T-cell (primary cell): ENCODE measurements at places on chromosomes 16 and 17.

- H3K36me3 ChIP-seq: no peaks in the 10 kb centered on the region
- H3K4me1 ChIP-seq: peaks cover 17% of the 10 kb centered on the region
- peak; percentile 22 for DNase-seq
- H3K4me3 ChIP-seq: no peak overlapping the region
- H3K27me3 ChIP-seq: no peaks in the 10 kb centered on the region
These were observed 73.6 kb downstream of the WIPI1 start for GRCh38 chr17:68383443-68384321.

DNA sequence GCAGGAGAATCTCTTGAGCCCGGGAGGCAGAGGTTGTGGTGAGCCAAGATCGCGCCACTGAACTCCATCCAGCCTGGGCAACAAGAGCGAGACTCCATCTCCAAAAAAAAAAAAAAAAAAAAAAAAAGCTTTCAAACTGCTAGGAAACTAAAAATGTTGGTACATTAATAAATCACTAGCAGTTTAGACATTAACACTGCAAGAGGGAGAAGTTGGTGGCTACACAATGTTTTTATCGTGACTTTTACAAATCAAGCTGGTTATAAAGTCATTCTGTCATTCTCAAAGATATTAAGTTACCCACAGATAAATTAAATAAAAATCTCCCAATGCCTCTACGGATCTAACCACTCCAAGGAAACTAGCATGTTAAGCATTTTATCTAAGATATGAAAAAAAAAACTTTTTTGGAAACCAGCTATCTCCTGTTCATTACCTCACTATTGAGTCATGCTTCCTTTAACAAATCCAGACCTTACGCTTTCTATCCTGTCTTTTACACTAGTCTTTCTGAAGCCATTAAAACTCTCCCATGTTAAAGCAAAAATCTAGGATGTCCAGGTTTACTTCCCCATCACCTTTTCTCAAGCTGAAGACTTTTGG, 85.9 kb upstream of the SMURF2 start:
- H3K27ac ChIP-seq: no peak overlapping the region
- no peak overlapping the region for H3K4me3 ChIP-seq
- peaks cover 16% of the 10 kb centered on the region for H3K36me3 ChIP-seq
- no peaks in the 10 kb centered on the region for H3K27me3 ChIP-seq

- no peak for DNase-seq
- H3K27me3 ChIP-seq: peaks cover 24% of the 10 kb centered on the region
- no peaks in the 10 kb centered on the region for H3K36me3 ChIP-seq
- no peak overlapping the region for H3K4me3 ChIP-seq
- H3K4me1 ChIP-seq: no peaks in the 10 kb centered on the region
These were observed 21.2 kb upstream of the MSI2 start for GRCh38 chr17:57235124-57235523.

DNA sequence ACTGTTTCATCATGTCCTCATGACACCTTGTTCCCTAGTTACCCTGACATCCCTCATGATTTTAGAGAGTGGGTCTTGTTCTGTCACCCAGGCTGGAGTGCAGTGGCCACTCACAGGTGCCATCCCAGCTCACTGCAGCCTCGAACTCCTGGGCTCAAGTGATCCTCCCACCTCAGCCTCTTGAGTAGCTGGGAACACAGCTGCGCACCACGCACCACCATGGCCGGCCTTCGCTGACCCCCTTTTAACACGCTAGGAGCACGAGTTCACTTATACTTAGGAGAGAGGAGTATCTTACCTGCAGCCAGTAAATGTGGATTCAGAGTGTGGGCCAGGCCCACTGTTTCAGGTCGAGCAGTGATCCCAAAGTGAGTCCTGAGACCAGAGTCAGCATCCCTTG, 21.4 kb downstream of the NT5M start:
- peaks cover 2% of the 10 kb centered on the region for H3K36me3 ChIP-seq
- H3K27ac ChIP-seq: no peak overlapping the region
- DNase-seq: no peak
- no peaks in the 10 kb centered on the region for H3K4me1 ChIP-seq
- no peak overlapping the region for H3K4me3 ChIP-seq

GRCh38 chr17:43312011-43312410, 78.2 kb upstream of the RNU2-1 start:
- H3K4me1 ChIP-seq: no peaks in the 10 kb centered on the region
- H3K27me3 ChIP-seq: no peaks in the 10 kb centered on the region
- H3K27ac ChIP-seq: no peak overlapping the region
- no peak for DNase-seq

GRCh38 chr16:68445458-68445857, 2.9 kb downstream of the SMPD3 start:
- H3K4me3 ChIP-seq: no peak overlapping the region
- H3K4me1 ChIP-seq: peaks cover 9% of the 10 kb centered on the region
- DNase-seq: peak; percentile 40
- H3K36me3 ChIP-seq: no peaks in the 10 kb centered on the region
- H3K27me3 ChIP-seq: peaks cover 46% of the 10 kb centered on the region

DNA sequence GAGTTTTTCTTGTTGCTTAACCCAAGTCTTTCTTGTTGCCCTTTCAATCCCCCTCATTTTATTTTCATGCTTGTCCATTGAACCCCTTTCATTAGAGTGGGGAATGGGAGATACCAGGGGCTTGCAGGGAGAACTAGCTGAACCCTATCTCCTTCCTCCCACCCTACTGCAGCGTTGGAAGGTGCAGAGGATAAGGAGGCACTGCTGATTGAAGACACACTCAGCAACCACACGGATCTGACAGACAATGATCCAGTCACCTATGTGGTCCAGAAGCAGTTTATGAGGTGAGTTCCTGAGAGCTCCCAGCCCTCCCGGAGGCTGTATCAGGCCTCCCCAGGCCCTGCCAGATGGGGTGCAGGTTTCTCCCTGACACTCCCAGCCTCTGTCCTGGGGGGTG, 32.5 kb downstream of the ANKRD40 start:
- no peaks in the 10 kb centered on the region for H3K4me1 ChIP-seq
- no peaks in the 10 kb centered on the region for H3K27me3 ChIP-seq
- no peak overlapping the region for H3K4me3 ChIP-seq
- H3K27ac ChIP-seq: no peak overlapping the region
- no peak for DNase-seq

DNA sequence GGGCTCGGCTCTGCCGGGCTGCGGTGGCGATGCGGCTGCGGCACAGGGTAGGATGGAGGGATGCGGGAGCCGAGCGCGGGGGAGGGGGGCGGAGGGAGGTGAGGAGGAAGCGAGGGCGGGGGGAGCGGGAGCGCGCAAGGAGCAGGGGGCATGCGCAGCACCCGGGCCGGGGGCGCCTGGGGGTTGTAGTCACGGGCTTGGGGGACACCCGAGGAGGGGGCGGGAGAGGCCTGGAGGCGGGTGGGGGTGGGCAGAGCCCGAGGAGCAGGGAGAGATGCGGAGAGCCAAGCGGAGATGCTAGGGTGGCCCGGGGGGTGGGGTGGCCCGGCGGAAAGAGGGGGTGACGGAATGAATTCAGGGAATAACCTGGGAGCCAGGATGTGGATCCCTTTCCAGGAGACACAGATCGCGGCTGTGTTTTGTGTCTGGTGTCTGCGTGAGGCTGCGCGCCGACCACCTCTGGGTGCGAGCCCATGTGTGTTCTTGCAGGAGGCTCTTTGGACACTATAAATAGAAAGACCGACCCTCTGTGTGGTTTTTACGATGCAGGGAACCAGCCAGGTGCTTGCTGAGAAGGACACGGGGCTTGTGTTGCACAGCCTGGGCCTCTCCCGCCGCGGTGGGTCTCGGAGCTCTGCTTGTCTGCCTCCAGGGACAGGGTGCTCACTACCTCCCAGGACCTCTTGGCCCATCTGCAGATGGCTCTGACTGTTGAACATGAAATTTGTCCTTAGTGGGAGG, at the start of gene STX1B:
Gene STX1B, minus strand, starts transcription at position 54 of the 741 bp plus-strand sequence. CDS start 242 bp downstream, outside the sequence.
- DNase-seq: peak; percentile 72
- H3K27me3 ChIP-seq: peaks cover 49% of the 10 kb centered on the region
- no peaks in the 10 kb centered on the region for H3K36me3 ChIP-seq
- peak within 1 kb of the TSS; percentile 43 for H3K4me3 ChIP-seq
- no peak within 1 kb of the TSS for H3K27ac ChIP-seq
- peaks cover 4% of the 10 kb centered on the region for H3K4me1 ChIP-seq

GRCh38 chr16:17251496-17251895, 219.3 kb downstream of the XYLT1 start:
- DNase-seq: no peak
- H3K4me1 ChIP-seq: peaks cover 3% of the 10 kb centered on the region
- H3K27me3 ChIP-seq: no peaks in the 10 kb centered on the region
- H3K4me3 ChIP-seq: no peak overlapping the region

GRCh38 chr17:37698132-37698910, 46.5 kb downstream of the HNF1B start:
- H3K4me3 ChIP-seq: no peak overlapping the region
- no peak overlapping the region for H3K27ac ChIP-seq
- peaks cover 26% of the 10 kb centered on the region for H3K27me3 ChIP-seq
- peaks cover 4% of the 10 kb centered on the region for H3K4me1 ChIP-seq
- no peaks in the 10 kb centered on the region for H3K36me3 ChIP-seq

DNA sequence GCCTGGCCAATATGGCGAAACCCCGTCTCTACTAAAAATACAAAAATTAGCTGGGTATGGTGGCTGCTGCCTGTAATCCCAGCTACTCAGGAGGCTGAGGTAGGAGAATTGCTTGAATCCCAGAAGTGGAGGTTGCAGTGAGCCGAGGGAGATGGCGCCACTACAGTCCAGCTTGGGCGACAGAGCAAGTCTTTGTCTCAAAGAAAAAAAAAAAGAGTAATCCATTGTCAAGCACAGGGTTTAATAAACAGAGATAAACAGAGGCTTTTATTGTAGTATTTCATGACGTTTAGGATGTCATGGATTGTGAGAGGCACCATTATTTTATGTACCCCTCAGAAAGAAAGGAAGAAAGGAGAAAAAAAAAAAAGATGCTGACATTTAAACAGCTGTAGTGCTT, 75.2 kb upstream of the RNU2-1 start:
- no peaks in the 10 kb centered on the region for H3K27me3 ChIP-seq
- H3K27ac ChIP-seq: no peak overlapping the region
- H3K4me1 ChIP-seq: no peaks in the 10 kb centered on the region

GRCh38 chr16:1545044-1546040, 11.9 kb downstream of the TMEM204 start:
- peak overlapping the region; percentile 26 for H3K27ac ChIP-seq
- DNase-seq: no peak
- H3K27me3 ChIP-seq: no peaks in the 10 kb centered on the region
- H3K4me1 ChIP-seq: peaks cover 84% of the 10 kb centered on the region
- no peak overlapping the region for H3K4me3 ChIP-seq

DNA sequence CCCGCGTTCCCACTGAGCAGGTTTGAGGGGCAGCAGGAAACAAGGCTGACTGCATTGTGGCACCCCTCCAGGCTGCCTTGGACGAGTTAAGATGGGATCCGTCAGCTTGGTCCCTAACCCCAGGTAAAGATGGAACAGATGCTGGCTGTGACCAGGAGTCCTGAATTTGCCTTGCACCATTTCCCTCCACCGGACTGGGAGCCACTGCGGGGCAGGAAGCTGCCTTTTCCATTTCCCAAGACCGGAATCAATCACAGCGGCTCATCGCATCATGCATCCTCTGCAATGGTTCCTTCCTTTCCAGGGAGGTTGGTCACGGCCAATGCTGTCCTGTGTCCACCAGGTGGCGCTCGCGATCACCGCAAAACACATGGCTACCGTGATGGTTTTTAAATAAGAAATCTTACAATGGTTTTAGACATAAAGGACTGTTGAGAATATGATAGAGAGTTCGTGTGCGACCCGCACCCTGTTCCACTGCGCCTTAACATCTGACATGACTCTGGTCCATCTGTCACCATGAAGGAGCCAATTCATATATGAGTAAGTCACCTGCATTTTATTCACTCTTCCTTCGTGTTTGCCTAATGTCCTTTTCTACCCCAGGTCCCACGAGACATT, 6.8 kb upstream of the MEAK7 start:
- no peak overlapping the region for H3K4me3 ChIP-seq
- peaks cover 49% of the 10 kb centered on the region for H3K4me1 ChIP-seq
- no peaks in the 10 kb centered on the region for H3K36me3 ChIP-seq
- no peaks in the 10 kb centered on the region for H3K27me3 ChIP-seq
- H3K27ac ChIP-seq: no peak overlapping the region
- DNase-seq: peak; percentile 73

GRCh38 chr16:50326264-50326663, 42.5 kb downstream of the BRD7 start:
- no peak for DNase-seq
